Activated T-cell treated with anti-CD3 and anti-CD28 coated beads, Interleukin-2, amount 50 U/mL, for 4 hours (primary cell): ENCODE measurements at places on chromosomes 16 and 17.

DNA sequence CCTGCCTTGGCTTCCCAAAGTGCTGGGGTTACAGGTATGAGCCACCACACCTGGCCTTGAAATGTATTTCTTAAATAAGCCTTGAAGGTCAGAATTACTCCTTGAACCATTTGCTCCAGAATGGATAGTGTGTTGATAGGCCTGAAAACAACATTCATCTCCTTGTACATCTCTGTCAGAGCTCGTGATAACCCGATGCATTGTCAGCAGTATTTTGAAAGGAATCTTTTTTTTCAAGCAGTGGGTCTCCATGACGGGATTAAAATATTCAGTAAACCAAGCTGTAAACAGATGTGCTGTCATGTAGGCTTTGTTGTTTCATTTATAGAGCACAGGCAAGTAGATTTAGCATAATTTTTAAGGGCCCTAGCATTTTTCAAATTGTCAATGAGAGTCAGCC lies 16.6 kb downstream of the NSRP1 start:
- DNase-seq, result no peak

DNA sequence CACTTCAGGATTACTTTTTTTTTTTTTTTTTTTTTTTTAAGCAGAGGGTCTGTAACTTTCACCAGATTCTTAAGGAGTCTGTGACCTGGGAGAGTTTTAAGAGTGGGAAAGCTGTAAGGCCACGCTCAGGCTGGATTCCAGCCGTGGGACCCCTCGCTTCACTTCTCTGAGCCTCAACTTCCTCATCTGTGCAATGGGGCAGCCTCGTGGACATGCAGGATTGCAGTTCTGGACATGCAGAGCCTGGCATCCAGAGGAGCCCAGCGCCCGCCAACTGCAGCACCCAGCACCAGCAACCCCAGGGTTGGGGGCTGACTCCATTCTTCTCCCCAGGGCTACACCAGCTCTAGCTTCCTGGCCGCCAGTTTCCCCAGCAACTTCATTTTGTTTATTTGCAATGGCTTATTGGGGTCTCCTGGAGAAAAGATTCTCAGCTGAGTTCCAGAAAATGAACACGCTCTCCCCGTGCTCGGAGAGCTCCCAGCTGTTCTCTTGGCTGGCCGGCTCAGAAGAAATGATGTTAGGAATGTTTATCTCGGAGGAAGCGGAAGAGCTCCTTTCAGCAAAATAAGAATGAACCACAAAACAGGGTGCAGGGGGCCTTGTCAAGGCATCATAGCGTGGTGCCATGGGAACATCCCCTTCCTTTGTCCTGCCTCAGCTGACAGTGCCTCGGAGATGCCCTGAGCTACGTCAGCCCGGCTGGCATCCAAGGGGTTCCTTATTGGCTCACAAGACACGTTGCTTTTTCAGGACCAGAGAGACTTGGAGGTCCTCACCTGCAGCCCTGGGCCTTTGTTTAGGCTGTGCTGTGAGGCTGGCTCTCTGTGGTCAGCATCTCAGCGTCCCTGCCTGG lies 22.9 kb upstream of the ZCCHC14 start:
- no peak for DNase-seq

GRCh38 chr17:44930667-44931066 lies 15.4 kb upstream of the GFAP start:
- no peak for DNase-seq

- DNase-seq, result no peak
Measured at GRCh38 chr17:56821847-56822534, 11.7 kb downstream of the C17orf67 start.

DNA sequence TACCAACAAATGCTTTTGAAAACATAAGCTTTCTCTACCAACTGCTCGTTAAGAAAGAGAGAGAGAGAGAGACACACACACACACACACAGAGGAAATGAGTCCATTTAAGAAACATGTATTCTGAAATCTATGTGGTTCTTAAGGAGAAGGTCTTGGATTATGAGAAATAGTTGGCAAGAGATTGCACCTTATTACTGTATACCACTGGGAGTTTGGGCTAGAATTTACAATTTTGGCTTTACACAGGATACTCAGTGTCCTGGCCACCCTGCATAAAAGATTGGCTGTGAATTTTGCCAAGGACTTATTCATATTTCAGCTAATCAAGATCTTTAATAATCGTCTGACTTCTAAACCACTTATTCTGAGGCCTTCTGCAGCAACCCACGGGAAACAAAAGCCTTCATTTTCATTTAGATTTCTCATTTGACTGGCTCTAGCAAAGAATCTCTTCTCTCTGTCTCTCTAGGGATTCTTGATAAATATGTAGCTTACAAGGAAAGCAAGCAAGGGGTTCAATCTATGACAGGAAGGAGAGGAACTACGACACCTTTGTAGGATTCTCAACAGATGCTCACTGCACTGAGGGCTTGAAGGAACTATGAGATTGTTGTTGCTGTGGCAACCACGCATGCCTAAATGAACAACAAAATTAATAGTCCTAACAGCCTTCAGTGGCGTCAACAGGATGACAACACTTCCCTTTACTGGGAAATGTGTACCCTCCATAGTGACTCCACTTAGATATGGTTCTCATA lies 75.3 kb upstream of the GNAO1 start:
- no peak for DNase-seq

- no peak for DNase-seq
Measured at GRCh38 chr17:64496348-64496785, 487 bp downstream of the POLG2 start.
